ENCODE measurements at places on chromosomes 5 and 9. TPM values are rescaled to one million over a fixed set of nuclear protein-coding genes. Genes with fewer than 3 reads are reported as not detected.

Gene IFNA14
- total RNA-seq: not detected

Gene FAM221B
- not detected for total RNA-seq

DNA sequence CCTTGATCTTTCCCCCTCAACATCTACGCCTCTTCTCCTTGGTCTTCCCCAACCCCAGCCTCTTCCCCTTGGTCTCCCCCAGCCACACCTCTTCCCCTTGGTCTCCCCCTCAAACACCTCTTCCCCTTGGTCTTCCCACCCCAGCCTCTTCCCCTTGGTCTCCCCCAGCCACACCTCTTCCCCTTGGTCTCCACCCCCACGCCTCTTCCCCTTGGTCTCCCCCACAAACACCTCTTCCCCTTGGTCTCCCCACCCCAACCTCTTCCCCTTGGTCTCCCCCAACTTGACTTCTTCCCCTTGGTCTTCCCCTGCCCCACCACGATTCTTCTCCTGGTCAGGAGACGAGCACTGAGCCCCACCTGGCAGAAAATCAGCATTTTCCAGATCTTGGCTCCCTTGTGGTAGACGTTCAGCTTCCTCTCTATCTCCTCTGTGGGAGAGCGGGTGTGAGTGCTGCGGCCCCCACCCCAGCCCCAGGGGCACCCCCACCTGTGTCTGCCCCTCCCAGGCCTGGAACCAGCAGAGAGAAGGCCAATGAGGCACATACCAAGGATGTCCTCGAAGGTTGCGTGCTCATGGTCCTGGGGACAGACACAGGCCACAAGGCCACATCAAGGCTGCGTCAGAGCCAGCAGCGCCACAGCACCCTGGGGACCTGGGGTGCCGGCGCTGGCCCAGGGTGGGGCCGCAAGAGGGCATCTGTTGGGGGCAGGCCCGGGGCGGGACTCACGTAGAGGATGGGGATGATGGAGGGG lies 7.0 kb downstream of the NSMF start:
- no peak for DNase-seq

Gene CER1
- total RNA-seq: not detected

Gene DROSHA
- total RNA-seq: 48.4 TPM

Gene NOL6
- 19.7 TPM for total RNA-seq

Gene DBH
- 0.10 TPM for total RNA-seq

Gene SLC45A2
- not detected for total RNA-seq

DNA sequence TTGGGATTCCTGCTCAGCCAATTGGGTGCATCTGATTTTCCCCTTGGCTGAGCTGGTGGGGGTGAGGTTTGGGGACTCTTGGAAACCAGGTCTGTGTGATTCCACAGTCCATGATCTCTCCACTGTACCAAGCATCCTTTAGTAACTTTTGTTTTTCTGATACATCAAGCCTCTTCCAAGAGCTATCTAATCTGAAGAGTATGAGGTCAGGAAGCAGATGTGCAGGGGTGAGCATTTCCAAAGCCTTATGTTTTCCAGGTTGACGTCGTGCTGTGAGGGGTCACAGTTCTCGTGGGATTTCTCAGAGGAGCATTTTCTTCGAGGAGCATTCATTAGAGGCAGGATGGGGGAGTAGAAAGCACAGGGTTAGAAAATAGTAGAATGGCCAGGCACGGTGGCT lies 95.3 kb downstream of the KLF4 start:
- DNase-seq: no peak

- DNase-seq: no peak
Measured at GRCh38 chr9:33131790-33132772, 35.1 kb downstream of the B4GALT1 start.

DNA sequence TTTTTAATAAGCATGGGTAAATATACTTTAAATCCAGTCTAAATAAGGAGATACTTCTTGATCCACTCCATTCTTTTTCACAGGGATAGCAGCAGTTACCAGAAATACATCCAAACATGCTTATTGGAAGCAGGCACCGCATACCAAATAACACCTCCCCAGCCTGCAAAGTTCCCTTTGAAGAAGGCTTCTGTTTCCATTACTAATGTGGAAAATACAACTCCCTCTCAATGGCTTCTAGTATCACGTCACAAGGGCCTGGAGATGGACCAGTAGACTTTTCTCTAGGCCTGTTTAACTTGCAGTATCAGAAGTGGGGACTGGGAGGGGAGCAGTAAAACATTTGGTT lies 20.8 kb downstream of the TMEM245 start:
- DNase-seq: peak; percentile 60

DNA sequence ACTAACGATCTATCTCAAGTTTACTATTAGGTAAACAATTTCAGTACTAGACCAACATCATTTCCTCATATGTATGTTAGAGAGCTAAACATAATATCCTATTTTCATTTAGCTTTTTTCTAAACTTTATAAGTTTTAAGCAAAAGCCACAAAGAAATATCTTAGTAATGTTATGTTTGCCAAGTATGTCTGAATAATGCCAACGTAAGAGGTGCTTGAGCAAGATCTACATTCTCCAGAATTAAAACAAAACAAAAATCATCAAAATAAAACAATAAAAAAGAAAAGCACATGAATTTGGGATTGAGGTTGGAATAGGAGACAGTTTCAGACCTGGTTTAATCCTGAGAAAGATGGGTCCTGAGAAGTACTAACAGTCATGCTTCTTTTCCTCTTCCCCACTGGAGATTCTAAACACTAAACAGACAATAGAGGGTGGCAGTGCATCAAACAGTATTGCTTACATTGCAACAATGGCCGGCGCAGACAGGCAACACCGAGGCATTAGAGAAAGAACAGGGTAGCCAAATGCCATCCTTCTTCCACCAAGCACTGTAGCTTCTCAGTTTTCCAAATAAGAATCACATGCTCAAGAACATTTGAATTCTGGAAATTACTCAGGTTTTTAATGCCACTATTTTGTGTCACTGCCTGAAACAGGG lies 33.6 kb downstream of the CSNK1A1 start:
- DNase-seq: peak; percentile 20

Gene REXO4
- total RNA-seq: 19.0 TPM

DNA sequence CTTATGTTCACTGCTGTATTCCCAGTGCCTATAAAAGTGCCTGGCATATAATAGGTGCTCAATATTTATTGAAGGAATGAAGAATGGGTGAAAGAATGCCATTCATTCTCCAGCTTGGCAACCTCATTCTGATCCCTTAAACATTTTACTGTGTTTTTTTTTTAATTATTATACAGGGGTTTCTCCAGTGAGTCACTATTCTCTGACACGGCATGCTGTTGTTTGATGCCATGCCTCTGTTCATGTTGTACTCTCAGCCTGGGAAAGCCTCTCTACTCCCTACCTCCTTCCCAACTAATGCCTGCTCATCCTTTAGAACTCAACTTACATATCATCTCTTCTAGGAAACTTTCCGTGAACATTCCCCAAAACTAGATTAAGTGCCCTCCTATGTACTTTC lies 70.2 kb upstream of the PHF24 start:
- no peak for DNase-seq

- DNase-seq: no peak
Measured at GRCh38 chr5:171425596-171426244, 6.3 kb downstream of the FGF18 start.

DNA sequence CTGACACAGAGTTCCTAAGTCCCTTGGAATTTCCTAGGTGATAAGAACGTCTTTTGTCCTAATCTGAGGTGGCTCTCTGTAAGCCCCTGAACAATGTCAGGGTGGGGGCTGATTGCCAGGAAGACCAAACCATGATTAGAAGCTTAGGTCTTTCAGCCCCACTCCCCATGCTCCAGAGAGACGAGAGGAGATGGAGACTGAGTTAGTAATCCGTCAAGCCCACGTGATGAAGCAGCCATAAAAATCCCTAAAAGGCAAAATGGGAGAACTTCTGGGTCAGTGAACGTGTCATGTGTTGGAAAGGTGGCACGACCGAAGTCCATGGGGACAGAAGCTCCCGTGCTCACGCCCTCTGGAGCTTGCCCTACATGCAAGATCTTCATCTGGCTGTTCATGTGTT lies 85.6 kb downstream of the RAD23B start:
- DNase-seq: no peak

GRCh38 chr9:89207026-89207425 lies 28.4 kb upstream of the SHC3 start:
- DNase-seq: no peak

- DNase-seq: peak; percentile 21
Measured at GRCh38 chr9:91312717-91313325, 48.9 kb downstream of the AUH start.

DNA sequence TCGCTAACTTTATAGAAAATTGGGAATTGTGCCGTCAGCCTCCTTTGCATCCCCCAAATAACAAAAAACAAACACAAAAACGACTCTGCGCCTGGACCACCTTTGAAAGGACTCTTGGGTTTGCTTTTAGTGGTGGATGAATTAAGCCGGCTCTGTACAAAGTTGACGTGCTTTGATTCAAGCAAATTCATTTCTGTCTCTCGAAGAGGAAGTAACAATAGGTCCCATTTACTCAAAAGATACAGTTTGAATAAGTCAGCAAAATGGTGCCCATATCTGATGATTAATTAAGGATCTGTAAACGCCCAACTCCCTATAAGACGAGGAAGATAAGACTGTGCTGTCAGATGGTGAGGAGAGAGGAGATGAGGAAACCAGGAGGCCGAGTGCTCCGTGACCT lies 67.8 kb downstream of the AK8 start:
- no peak for DNase-seq

- no peak for DNase-seq
Measured at GRCh38 chr5:9599391-9599790, 30.8 kb downstream of the TAS2R1 start.

GRCh38 chr9:113520109-113520642 lies 56.6 kb downstream of the RGS3 start:
- DNase-seq: no peak

DNA sequence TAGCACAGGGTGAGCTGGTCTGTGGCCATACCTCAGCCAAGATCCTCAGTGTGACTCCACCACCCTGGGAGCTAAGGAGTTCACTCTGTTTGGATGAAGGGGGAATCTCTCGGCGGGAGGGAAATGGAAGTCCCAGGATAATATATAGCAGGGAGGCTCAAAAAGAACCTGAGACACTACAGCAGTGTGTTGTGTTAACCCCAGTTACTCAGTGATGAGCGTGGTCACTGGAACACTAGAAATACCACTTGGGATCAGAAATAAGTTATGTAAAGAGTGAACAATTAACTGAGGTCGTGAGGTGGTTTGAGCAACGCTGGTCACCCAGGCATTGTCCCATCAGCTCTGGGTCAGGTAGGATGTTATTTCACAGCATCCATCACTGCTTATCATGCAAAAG lies 59.3 kb upstream of the ADAMTS16 start:
- no peak for DNase-seq

DNA sequence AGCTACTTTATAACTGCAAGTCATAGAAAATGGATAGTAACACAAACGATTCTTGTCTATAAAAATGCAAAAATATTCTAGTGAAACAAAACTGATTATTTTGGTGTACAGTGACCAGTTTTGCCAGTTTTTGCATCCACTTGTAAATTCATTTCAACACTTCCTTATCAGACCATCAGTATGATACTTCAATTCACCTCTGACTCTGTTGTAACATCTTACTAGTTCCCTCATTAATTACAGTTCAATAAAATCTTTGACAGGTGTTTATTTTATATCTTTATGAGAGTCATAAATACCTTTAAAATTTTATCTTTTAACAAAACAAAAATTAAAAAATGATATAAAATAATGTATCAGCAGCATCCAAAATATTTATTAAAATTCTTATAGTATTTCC lies 13.1 kb upstream of the PTCH1 start:
- DNase-seq: no peak

GRCh38 chr9:121219530-121219929 lies 17.9 kb upstream of the RAB14 start:
- no peak for DNase-seq

DNA sequence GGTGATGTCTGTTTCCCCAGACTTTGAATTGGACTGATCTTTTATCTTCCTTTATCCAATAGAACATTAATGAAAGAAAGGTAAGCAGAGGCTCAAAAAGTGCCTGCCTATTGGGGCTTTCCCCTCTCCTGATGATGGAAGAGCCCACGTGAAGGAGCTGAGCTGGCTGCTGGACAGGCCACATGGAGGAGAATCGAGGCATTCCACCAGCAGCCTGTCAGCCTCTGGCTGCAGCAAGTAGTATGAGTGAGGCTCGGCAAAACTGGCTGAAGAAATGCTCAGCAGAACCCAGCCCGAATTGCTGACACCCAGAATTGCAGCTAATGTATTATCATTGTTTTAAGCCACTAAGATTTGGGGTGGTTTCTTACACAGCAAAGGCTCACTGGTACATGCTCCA lies 66.5 kb upstream of the STC2 start:
- DNase-seq: no peak

Gene GPR151
- total RNA-seq: not detected

DNA sequence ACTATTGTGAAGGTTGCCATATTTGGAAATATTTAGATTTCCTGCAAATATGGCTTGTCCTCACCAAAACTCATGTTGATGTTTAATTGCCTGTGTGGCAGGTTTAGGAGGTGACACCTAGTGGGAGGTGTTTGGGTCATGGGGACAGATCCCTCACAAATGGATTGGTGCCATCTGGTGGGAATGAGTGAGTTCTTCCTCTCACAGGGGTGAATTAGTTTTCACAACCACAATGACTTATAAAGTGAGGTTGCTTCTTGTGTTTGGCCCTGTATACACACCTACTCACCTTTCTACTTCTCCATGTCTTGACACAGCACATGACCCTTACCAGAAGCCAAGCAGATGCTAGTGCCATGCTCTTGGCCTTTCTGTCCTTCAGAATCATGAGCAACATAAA lies 41.1 kb downstream of the ISOC1 start:
- no peak for DNase-seq

DNA sequence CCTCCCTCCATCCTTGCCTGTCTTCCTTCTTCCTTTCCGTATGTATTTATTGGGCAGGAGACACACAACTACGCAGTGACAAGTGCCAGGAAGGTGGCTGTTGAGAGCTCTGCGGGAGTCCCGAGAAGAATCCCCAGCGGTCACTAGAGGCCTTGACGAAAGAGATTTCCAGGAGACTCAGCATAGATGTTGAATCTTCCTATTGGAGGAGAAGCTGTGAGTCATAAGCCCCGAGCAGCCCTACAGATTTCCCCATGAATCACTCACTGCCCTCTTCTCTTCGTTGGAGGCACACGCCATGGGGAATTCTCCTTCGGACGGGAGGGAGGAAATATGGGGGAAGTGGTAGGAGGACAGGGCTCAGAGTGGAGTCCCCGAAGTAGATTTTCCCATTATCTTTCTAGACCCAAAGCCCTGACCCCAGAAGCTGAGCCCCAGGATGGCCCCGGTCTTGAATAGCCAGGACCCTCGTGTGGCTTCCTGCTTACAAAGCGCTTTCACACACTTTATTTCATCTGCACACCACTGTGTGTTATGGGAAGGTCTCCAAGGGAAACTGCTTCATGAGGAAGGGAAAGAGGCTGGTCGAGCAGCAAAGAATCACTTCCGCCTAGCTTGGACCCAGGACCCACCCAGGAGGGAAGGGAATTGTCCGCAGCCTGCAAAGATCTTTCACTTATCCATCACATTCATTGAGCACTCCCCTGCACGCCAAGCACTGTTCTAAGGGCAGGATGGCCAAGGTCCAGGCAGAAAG lies 12.7 kb downstream of the DUSP1 start:
- no peak for DNase-seq
